ENCODE measurements at places on chromosomes 7 and 10. TPM values are rescaled to one million over a fixed set of nuclear protein-coding genes. Genes with fewer than 3 reads are reported as not detected.

Gene AKR1D1
- total RNA-seq, result under 0.01 TPM

Gene CALHM3
- not detected for total RNA-seq

Gene IKZF1
- under 0.01 TPM for total RNA-seq

- DNase-seq, result peak; percentile 82
- H3K36me3 ChIP-seq, result no peaks in the 10 kb centered on the region
- no peak overlapping the region for H3K4me3 ChIP-seq
- no peak overlapping the region for H3K27ac ChIP-seq
- peaks cover 2% of the 10 kb centered on the region for H3K27me3 ChIP-seq
- peaks cover 8% of the 10 kb centered on the region for H3K4me1 ChIP-seq
These were observed 5.9 kb downstream of the SAP25 start for GRCh38 chr7:100567751-100568175.

GRCh38 chr7:47967708-47968107 lies 11.7 kb downstream of the HUS1 start:
- H3K27me3 ChIP-seq, result no peaks in the 10 kb centered on the region
- H3K4me1 ChIP-seq, result peaks cover 5% of the 10 kb centered on the region
- no peak overlapping the region for H3K27ac ChIP-seq
- peaks cover 66% of the 10 kb centered on the region for H3K36me3 ChIP-seq
- no peak for DNase-seq
- H3K4me3 ChIP-seq, result no peak overlapping the region

DNA sequence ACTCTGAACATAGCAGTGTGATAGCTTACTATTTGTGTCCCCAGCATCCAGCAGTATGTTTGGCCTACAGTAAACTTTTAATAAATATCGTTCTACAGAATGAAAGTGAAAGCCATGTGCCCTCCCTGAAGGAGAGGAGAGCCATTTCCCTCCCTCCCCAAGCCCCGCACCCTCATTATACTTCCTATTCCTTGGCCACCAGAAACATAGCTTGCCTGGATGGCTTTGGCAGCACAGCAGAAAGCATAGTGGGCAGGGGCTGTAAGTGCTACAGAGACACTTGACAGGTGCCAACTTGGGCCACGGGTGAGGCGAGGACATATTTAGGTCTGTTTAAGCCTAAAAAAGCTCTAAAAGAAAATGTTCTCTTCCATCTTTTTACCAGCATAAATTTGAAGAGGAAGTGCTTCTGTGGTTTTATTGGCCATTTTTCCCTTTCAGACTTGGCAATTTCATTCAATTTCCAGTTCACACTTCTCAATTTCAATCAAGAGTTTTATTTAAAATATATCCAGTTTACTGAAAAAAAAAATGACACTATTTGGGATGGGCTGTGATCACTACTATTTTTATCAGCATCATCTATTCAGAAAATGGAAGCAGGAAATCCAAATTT lies 12.7 kb downstream of the HHEX start:
- peaks cover 6% of the 10 kb centered on the region for H3K27me3 ChIP-seq
- no peaks in the 10 kb centered on the region for H3K36me3 ChIP-seq
- no peak overlapping the region for H3K27ac ChIP-seq

GRCh38 chr7:49669285-49669684 lies 104.2 kb upstream of the VWC2 start:
- H3K4me1 ChIP-seq, result no peaks in the 10 kb centered on the region
- H3K27me3 ChIP-seq, result no peaks in the 10 kb centered on the region
- no peaks in the 10 kb centered on the region for H3K36me3 ChIP-seq
- no peak overlapping the region for H3K4me3 ChIP-seq

- H3K4me1 ChIP-seq, result peaks cover 16% of the 10 kb centered on the region
- no peaks in the 10 kb centered on the region for H3K27me3 ChIP-seq
- peak overlapping the region; percentile 83 for H3K27ac ChIP-seq
- H3K4me3 ChIP-seq, result no peak overlapping the region
- DNase-seq, result peak; percentile 98
- H3K36me3 ChIP-seq, result no peaks in the 10 kb centered on the region
These were observed 84.6 kb upstream of the PDGFA start for GRCh38 chr7:604001-604883.

- no peak overlapping the region for H3K4me3 ChIP-seq
- H3K36me3 ChIP-seq, result peaks cover 65% of the 10 kb centered on the region
- H3K4me1 ChIP-seq, result no peaks in the 10 kb centered on the region
- H3K27me3 ChIP-seq, result no peaks in the 10 kb centered on the region
These were observed 22.2 kb upstream of the MCM10 start for GRCh38 chr10:13139150-13139549.

- no peaks in the 10 kb centered on the region for H3K27me3 ChIP-seq
- H3K4me3 ChIP-seq, result no peak overlapping the region
- H3K4me1 ChIP-seq, result no peaks in the 10 kb centered on the region
- peaks cover 14% of the 10 kb centered on the region for H3K36me3 ChIP-seq
These were observed 124.8 kb downstream of the CACNA2D1 start for GRCh38 chr7:82318786-82319185.

GRCh38 chr10:67819768-67820204 lies 18.2 kb downstream of the DNAJC12 start:
- peak; percentile 90 for DNase-seq
- H3K4me3 ChIP-seq, result no peak overlapping the region
- H3K27me3 ChIP-seq, result no peaks in the 10 kb centered on the region
- H3K27ac ChIP-seq, result no peak overlapping the region
- H3K36me3 ChIP-seq, result no peaks in the 10 kb centered on the region

GRCh38 chr10:5776881-5777197 lies 36.4 kb downstream of the GDI2 start:
- peak overlapping the region; percentile 75 for H3K27ac ChIP-seq
- peaks cover 43% of the 10 kb centered on the region for H3K36me3 ChIP-seq
- peaks cover 28% of the 10 kb centered on the region for H3K4me1 ChIP-seq
- no peak overlapping the region for H3K4me3 ChIP-seq
- peak; percentile 85 for DNase-seq

GRCh38 chr7:102289057-102289456 lies 2.4 kb downstream of the SH2B2 start:
- peaks cover 14% of the 10 kb centered on the region for H3K4me1 ChIP-seq
- no peak for DNase-seq
- peaks cover 2% of the 10 kb centered on the region for H3K27me3 ChIP-seq
- H3K27ac ChIP-seq, result no peak overlapping the region
- no peaks in the 10 kb centered on the region for H3K36me3 ChIP-seq

DNA sequence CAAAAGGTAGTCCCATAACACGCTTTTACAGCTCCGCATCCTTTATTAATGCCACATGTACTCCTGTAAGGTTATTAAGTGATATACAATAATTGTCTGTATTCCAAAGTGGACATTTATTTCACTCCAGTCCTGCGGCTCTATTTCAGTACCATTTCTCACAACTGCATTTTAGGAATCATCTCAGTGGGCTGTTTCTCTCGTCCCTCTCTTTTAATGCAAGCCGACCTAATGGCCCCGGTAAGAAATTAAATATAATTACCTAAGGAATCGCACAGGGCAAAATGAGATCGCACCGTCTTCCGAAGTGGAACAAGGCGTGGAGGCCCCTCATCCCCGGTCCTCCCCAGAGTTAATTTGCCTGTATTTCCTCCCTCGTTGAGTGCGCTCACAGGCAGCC lies 216.5 kb downstream of the RAB11FIP2 start:
- no peak overlapping the region for H3K27ac ChIP-seq
- H3K4me3 ChIP-seq, result no peak overlapping the region
- no peaks in the 10 kb centered on the region for H3K36me3 ChIP-seq
- H3K4me1 ChIP-seq, result no peaks in the 10 kb centered on the region
- DNase-seq, result no peak
- no peaks in the 10 kb centered on the region for H3K27me3 ChIP-seq

DNA sequence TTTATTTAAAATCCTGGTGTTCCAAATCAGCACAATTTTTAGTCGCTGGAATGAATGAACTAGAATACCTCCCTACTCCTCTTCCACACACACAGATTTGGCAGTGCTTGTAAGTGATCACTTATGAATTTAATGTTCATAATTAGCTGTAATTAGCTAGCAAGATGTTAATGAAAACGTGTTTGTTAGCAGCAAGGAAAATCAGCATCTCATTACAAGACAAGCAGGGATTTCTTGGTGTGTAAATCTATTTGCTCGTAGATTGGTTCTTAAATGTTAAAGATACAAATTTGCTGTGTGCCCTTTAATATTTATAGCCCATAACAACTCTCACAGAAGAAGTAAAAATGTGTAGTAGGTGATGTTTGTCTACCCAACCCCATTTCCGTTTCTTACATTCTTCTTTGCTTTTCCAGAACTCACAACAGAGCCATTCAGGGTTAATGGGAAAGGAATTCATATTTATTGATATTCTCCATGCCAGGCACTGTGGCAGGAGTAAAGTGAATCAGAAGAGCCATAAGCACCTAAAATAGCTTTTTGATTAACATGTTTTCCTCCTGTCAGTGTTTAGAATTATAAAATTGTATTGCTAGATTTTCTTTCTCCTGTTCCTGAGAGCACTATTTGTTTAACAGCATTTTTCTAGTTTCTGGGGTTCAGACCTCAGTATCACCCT lies 49.6 kb downstream of the SEMA3C start:
- no peaks in the 10 kb centered on the region for H3K27me3 ChIP-seq
- H3K27ac ChIP-seq, result no peak overlapping the region
- H3K4me1 ChIP-seq, result peaks cover 14% of the 10 kb centered on the region
- H3K36me3 ChIP-seq, result no peaks in the 10 kb centered on the region
